ENCODE measurements at places on chromosomes 3 and 15.
A peak's percentile ranks its signal among the peaks of the same experiment; 100 is the strongest.

GRCh38 chr3:193842029-193842798 lies 249.2 kb downstream of the OPA1 start:
- no peak for DNase-seq

- DNase-seq: no peak
Measured at GRCh38 chr3:134485075-134485717, 589 bp downstream of the ANAPC13 start.

DNA sequence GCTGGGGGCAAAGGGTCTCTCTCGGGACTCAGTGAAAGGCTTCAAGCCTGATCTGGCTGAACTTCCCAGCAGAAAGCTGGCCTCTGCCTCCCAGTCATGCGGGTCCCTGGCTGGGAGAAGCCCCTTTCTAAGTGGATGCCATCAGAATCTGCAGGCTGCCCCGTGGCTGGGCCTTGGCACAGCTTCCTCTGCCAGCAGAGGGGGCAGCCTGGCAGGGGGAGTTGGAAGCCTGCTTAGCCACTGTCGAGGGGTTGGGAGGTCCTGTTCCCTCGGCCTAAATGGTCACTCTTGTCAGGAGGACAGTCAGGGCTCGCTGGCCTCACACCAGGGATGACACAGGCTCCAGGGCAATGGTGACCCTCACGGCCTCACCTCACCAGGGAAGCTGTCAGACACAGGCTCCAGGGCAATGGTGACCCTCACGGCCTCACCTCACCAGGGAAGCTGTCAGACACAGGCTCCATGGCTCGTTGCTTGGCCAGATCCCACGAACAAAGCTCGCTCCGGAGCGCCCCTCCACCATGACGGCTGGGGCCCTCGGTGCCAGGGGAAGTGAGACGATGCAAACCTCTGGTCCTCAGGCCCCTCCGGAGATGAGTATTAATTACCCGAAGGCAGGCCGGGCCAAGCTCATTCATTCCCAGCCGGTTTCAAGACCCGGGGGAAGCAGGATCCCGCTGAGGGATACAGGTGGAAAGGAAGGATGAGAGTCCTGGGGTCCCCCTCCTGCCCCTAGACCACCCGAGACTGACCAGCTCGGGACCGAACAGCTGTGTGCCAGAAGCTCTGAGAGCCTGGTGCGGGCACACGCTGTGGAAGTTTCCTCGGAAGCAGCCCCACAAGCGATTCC lies 151.0 kb downstream of the CHSY1 start:
- no peak for DNase-seq

DNA sequence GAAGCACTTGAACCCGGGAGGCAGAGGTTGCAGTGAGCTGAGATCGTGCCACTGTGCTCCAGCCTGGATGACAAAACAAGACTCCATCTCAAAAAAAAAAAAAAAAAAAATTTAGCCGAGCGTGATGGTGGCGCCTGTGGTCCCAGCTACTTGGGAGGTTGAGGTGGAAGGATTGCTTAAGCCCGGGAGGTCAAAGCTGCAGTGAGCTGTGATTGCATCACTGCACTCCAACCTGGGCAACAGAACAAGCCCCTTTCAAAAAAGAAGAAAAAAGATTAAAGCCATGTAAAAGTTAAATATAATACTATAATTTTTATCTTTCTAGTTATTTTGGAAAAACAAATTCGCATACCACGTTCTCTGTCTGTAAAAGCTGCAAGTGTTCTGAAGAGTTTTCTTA lies 61.9 kb upstream of the SKIL start:
- no peak for DNase-seq

GRCh38 chr3:188180114-188180513 lies 26.2 kb downstream of the LPP start:
- DNase-seq: no peak

GRCh38 chr15:46304321-46304720 lies 669.5 kb downstream of the SQOR start:
- DNase-seq: no peak

- no peak for DNase-seq
Measured at GRCh38 chr15:57138349-57138788, 219.9 kb downstream of the TCF12 start.

GRCh38 chr3:2106438-2106837 lies 7.8 kb downstream of the CNTN4 start:
- DNase-seq: no peak

- DNase-seq: no peak
Measured at GRCh38 chr15:20106026-20106425, 435.6 kb downstream of the GOLGA6L6 start.

DNA sequence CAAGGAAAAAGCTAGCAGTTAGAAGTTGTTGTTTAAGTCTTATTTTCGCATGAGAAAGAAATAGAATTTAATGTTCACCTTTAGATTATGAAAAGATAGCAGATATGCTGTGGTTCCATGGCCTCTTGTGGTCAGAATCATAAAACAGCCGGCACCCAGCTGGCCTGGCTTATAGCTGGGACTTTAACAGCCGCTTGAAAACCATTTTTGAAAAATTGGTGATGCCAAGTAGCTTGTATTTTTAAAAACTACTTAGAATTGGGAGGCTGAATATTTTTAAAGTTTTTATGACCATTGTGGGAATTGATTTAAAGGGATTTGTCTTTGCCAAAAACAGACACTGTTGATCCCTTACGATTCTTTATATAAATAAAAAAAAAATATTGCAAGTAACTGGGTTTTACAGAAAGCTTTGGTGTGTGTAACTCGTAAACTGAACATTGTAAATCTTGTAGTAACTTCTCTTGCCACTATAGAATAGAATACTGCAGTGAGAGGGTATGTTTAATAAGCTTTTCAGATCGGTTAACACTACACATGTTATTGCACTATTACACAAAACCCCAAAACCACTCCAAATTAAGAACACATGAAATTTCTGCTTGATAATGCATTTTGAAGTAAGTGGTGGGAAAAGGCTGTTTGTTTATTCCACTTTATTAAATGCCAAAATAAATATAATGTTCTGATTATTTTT lies 6.6 kb downstream of the ARRDC4 start:
- peak; percentile 74 for DNase-seq

DNA sequence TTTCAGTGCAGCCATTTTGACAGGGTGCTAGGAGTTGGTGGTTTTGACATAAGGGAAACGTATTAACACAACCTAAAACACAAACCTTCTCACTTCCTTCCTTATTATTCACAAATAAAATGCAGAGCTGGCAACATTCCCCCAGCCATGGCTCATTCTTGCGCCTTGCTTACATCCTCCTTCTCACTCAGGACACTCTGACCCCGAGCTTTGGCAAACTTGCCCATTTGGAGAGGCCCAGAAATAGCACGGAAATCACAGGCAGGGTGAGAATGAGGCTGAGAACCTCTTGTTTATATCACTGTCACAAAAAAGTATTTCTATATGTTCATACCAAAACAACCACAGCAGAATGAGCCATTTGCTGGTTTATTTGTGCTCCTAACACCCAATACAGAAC lies 244.3 kb downstream of the NTRK3 start:
- no peak for DNase-seq

DNA sequence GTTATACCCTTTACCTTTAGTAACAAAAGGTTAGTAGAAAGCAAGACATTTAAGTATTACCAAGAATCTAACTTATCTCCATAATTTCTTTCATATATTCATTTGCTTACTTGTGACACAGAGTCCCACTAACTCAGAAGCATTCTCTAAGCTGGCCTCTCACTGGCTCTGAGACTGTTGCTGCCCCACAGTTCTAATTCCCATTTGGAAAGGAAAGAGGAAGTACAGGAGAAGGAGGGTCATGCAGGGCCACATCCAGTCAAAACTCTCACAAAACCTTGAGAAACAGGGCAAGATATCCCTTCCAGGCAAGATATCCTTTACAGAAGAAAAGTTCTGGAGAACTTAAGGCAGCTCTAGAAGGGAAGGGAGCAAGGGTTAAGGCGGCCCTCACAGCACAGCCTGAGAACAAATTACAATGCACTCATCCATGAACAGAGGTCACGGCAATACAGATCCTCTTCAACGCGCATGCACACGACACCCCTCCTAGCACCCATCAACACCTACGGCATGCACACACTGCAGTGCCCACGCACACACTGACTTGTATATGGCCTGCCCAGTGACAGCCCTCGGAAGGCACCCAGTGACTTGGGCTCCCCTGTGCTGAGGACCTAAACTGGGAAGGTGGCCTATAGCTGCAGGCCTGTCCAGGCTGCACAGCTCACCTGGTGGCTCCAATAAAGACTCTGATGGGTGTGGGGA lies 13.0 kb upstream of the MYO5C start:
- DNase-seq: no peak

DNA sequence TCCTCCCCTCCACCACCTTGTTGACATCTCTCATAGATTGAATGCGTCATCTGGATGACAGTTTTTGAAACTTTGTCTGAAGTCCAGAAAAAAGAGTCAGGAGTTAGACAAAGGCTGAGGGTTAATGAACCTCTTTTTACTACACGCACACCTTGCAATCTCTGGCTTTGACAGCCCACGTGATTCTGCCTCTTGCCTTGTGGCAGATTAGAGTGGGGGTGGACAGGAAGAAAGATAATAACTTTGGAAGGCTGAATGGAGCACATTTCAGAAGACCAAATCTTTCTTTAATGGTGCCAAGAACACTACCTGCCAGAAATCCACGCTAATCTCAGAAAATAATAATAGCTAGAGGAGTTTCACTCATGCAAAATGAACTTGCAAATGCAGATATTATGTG lies 327.9 kb upstream of the TRIM42 start:
- no peak for DNase-seq

GRCh38 chr15:69648212-69648611 lies 195.6 kb downstream of the RPLP1 start:
- DNase-seq: no peak

GRCh38 chr15:33405096-33405495 lies 94.3 kb downstream of the RYR3 start:
- no peak for DNase-seq

GRCh38 chr3:31573036-31573779 lies 40.5 kb downstream of the STT3B start:
- DNase-seq: no peak

DNA sequence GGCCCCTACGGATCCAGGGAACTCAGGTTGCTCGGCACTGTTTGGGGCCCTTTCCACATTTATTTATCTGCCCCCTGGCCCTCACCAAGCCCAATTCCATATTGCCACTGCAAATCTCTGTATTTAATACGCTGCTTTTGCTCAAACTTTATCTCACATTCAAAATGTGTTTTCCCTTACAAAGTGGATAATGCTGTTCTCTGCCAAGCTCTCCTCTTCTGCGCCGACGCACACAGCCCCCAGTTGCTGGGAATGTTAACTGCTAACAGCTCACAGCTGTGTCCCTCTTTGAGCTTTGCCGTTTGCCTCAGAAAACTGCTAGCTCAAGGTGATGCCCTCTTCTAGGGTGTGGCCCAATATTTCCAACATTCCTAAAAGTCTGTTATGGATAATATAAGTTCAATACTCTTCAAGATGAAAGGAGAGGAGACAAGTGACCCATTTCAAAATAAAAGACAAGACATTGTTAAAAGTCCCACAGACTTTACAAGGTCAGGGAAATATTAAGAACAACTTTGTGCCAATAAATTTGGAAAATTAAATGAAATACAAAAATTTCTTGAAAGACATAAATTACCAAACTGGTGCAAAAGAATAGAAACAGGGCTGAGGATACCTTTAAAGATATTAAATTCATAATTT lies 12.6 kb upstream of the FBN1 start:
- no peak for DNase-seq

DNA sequence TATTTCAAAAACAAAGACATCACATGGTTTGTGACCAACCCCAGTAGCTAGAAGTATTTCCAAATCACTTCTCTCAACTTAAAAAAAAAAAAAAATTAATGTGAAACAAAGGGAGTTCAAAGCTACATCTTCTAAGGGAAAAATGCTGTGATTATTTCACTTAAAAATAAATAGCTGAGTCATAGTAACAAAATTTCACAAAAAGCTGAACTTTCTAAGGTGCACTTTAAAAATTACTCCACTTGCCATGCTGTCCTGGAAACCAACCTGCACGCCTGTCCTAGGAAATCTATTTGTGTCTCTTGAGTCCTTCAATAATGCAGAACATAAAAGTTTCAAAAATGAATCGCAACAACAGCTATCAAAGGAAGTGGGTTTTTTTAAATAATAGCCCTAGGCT lies 1.8 kb downstream of the ACAP2 start:
- no peak for DNase-seq

DNA sequence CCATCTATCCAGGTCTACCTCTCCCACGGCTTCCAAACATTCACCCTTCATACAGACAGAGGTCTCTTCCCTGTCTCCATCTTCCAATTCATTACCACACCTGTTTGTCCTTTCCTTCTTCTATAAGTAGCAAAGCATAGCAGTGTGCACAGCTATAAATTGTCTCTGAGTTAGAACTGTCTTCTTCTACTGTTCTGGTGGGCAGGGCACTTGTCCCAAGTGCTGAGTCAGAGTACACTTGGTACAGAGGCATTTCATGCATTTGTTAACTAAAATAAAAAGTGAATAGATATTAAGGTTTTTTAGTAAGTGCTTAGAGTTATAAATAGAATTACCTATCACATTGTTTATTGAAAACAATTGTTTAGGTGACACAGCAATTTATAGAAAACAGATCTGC lies 150.1 kb upstream of the CCDC54 start:
- DNase-seq: no peak

- no peak for DNase-seq
Measured at GRCh38 chr3:169666076-169666375, 2.5 kb upstream of the MECOM start.

DNA sequence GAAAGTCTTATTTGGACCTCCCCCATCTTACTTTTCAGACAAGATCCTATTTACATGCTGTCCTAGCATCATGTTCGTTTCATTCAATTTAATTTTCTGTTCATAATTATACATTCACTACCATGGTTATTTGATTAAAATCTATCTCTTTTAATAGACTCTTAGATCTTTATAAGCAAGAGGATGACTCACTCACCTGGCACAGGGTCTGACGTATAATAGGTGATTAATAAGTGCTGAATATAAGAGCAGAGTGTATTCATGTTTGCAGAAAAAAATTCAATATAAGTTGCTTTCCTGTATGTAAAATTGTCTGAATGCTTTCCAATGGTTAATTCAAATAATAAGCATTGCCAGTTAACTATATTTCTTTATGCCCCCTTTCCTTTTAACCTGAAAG lies 165.5 kb upstream of the CBLB start:
- DNase-seq: no peak

- DNase-seq: peak; percentile 99
Measured at GRCh38 chr3:100045696-100046095, 68.6 kb downstream of the FILIP1L start.

DNA sequence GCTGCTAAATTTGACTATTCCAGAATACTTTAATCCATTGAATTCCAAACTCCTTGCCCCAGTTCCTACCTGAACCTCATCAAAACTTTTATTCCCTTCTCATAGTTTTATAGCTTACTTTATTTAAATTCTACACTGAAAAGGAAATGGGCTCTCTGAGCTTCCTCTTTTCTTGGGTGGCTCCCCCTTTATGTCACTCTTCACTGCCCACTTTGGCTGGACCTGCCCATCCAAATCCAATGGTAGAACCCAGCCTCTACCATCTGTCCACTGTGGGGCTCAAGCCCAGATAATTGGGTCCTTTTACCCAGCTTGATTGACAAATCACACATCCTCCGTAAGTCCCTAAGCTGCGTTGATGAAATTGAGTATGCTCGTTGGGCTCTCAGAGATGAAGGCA lies 216.5 kb downstream of the BBX start:
- no peak for DNase-seq

- DNase-seq: no peak
Measured at GRCh38 chr3:133455960-133456359, 56.1 kb downstream of the BFSP2 start.

All from fibroblast of skin of left quadriceps (primary cell).